Activated CD4-positive, alpha-beta T cell treated with anti-CD3 and anti-CD28 coated beads, Interleukin-2, amount 10 ng/mL, durations not matched to agents 7 days and 5 days (primary cell): ENCODE measurements at places on chromosomes 16 and 17.

GRCh38 chr17:57091186-57091618 lies 6.2 kb downstream of the AKAP1 start:
- no peak for DNase-seq

- DNase-seq, result no peak
Measured at GRCh38 chr17:7538891-7539545, 9.8 kb upstream of the TNFSF12 start.

GRCh38 chr17:80889231-80890195 lies 102.1 kb upstream of the CHMP6 start:
- DNase-seq, result peak; percentile 16

DNA sequence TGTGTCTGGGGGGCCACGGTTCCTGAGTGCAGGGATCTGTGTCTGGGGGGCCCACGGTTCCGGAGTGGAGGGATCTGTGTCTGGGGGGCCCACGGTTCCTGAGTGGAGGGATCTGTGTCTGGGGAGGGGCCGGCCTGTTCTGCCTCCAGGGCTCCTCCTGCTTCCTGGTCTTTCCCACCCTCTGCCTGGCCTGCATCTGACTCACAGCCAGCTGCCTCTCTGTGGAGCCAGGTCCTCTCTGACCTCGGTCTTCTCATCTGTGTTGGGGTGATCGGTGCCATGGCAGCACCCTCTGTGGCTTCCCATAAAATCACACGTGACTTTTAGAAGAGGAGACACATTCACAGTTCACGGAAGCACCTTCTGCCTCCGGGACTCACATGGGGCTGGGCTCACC lies 50.3 kb downstream of the ZFPM1 start:
- no peak for DNase-seq

- DNase-seq, result no peak
Measured at GRCh38 chr16:85503679-85504231, 109.4 kb upstream of the GSE1 start.
